Activated naive CD4-positive, alpha-beta T cell treated with anti-CD3 and anti-CD28 coated beads for 36 hours (primary cell): ENCODE measurements at places on chromosomes 5 and 9. TPM values are rescaled to one million over a fixed set of nuclear protein-coding genes. Genes with fewer than 3 reads are reported as not detected.

- H3K27ac ChIP-seq: peak overlapping the region; percentile 95
- peaks cover 73% of the 10 kb centered on the region for H3K4me1 ChIP-seq
- DNase-seq: peak; percentile 67
- no peaks in the 10 kb centered on the region for H3K27me3 ChIP-seq
- H3K4me3 ChIP-seq: no peak overlapping the region
Observed at GRCh38 chr5:40277161-40277906, 402.4 kb upstream of the PTGER4 start.

Gene SPINK5
- not detected for total RNA-seq

Gene OGN
- not detected for total RNA-seq

Gene TMEM252
- total RNA-seq: not detected

Gene NCBP1
- 32.4 TPM for total RNA-seq

GRCh38 chr9:116700882-116701865 lies 14.1 kb downstream of the TRIM32 start:
- no peaks in the 10 kb centered on the region for H3K27me3 ChIP-seq
- peaks cover 29% of the 10 kb centered on the region for H3K4me1 ChIP-seq
- peak overlapping the region; percentile 77 for H3K27ac ChIP-seq
- peaks cover 61% of the 10 kb centered on the region for H3K36me3 ChIP-seq
- H3K4me3 ChIP-seq: no peak overlapping the region

- H3K4me3 ChIP-seq: no peak overlapping the region
- no peaks in the 10 kb centered on the region for H3K27me3 ChIP-seq
- H3K36me3 ChIP-seq: no peaks in the 10 kb centered on the region
- H3K27ac ChIP-seq: no peak overlapping the region
Observed at GRCh38 chr5:118796081-118796480, 192.3 kb downstream of the DTWD2 start.

DNA sequence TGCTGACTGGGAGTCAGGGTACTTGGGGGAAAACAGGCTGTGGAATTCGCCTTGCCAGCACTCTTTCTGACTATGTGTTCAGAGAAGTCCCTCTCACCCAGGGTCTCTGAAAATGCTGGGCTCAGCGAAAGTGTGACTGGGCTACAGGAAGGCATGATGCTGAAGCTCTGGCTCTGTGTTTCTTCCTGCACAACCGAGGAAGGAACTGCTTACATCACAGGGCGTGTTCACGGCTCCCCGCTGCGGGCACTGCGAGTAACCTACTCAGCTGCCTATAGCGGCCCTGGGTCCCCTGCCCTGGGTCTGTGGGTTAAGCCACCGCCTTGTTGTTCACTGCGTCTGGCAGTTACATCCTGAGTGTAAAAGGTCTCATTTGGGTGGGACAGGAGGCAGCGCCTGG lies 222.4 kb upstream of the IRX4 start:
- no peak for DNase-seq
- H3K27ac ChIP-seq: no peak overlapping the region
- no peak overlapping the region for H3K4me3 ChIP-seq
- H3K4me1 ChIP-seq: no peaks in the 10 kb centered on the region
- no peaks in the 10 kb centered on the region for H3K36me3 ChIP-seq
- H3K27me3 ChIP-seq: peaks cover 5% of the 10 kb centered on the region

- no peaks in the 10 kb centered on the region for H3K36me3 ChIP-seq
- H3K4me3 ChIP-seq: no peak overlapping the region
- DNase-seq: no peak
- peaks cover 2% of the 10 kb centered on the region for H3K27me3 ChIP-seq
- no peak overlapping the region for H3K27ac ChIP-seq
Observed at GRCh38 chr5:179438461-179438860, 93.2 kb upstream of the ADAMTS2 start.

GRCh38 chr5:1409381-1410110 lies 35.7 kb downstream of the SLC6A3 start:
- H3K27ac ChIP-seq: no peak overlapping the region
- no peaks in the 10 kb centered on the region for H3K4me1 ChIP-seq
- DNase-seq: peak; percentile 44
- no peak overlapping the region for H3K4me3 ChIP-seq

DNA sequence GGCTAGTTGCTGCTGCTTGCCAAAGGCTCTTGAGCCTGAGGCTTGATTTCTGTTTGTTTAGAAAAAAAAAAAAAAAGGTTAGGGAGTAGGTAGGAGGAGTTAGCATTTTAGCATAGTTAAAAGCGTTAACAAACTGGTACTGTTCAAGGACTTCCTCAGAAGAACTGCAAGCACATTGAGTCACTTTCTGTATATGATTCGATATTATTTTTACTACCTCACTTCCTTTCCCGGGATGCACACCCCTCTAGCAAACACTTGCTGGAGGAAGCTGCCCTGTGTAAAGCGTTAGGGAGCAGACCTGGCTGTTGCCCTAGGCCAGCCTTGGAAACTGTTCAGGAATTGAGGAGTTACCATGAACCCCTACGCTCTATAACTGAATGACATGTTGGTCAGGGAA lies 15.7 kb upstream of the CEP120 start:
- H3K4me3 ChIP-seq: no peak overlapping the region
- H3K4me1 ChIP-seq: peaks cover 26% of the 10 kb centered on the region
- no peaks in the 10 kb centered on the region for H3K36me3 ChIP-seq
- peak; percentile 57 for DNase-seq
- no peaks in the 10 kb centered on the region for H3K27me3 ChIP-seq

GRCh38 chr9:2727374-2727773 lies 10.1 kb downstream of the KCNV2 start:
- no peaks in the 10 kb centered on the region for H3K36me3 ChIP-seq
- H3K27ac ChIP-seq: no peak overlapping the region
- no peaks in the 10 kb centered on the region for H3K4me1 ChIP-seq
- DNase-seq: no peak
- no peak overlapping the region for H3K4me3 ChIP-seq

- no peak overlapping the region for H3K4me3 ChIP-seq
- no peaks in the 10 kb centered on the region for H3K36me3 ChIP-seq
- H3K27me3 ChIP-seq: peaks cover 11% of the 10 kb centered on the region
- H3K27ac ChIP-seq: no peak overlapping the region
- H3K4me1 ChIP-seq: peaks cover 12% of the 10 kb centered on the region
- DNase-seq: no peak
Observed at GRCh38 chr5:172440486-172440885, 13.8 kb downstream of the SH3PXD2B start.
